ENCODE measurements at places on chromosomes 1 and 21.
A peak's percentile ranks its signal among the peaks of the same experiment; 100 is the strongest.

GRCh38 chr1:99548943-99549605, 96.8 kb upstream of the PALMD start:
- H3K36me3 ChIP-seq: no peaks in the 10 kb centered on the region
- DNase-seq: no peak
- no peak overlapping the region for H3K4me3 ChIP-seq
- H3K27me3 ChIP-seq: no peaks in the 10 kb centered on the region

- H3K4me3 ChIP-seq: no peak overlapping the region
- H3K36me3 ChIP-seq: peaks cover 2% of the 10 kb centered on the region
- peaks cover 2% of the 10 kb centered on the region for H3K4me1 ChIP-seq
- H3K27me3 ChIP-seq: no peaks in the 10 kb centered on the region
- no peak overlapping the region for H3K27ac ChIP-seq
Measured at GRCh38 chr1:33222381-33222780, 33.9 kb upstream of the ZNF362 start.

- H3K27me3 ChIP-seq: peaks cover 35% of the 10 kb centered on the region
- no peak overlapping the region for H3K4me3 ChIP-seq
- no peak overlapping the region for H3K27ac ChIP-seq
- peaks cover 2% of the 10 kb centered on the region for H3K4me1 ChIP-seq
Measured at GRCh38 chr1:33211972-33212371, 30.1 kb upstream of the TRIM62 start.

DNA sequence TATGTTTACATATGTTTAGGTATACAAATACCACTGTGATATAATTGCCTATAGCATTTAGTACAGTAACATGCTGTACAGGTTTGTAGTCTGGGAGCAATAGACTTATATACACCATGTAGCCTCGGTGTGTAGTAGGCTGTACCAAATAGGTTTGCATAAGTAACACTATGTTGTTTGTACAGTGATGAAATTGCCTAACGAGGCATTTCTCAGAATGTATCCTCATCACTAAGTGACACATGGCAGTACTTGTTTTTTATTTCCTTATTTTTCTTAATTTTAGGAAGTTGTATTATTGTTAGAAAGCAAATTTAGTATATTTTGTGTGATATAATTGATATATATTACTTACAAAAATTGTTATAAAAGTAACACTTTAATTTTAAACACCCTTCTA, 840.9 kb downstream of the LTN1 start:
- no peaks in the 10 kb centered on the region for H3K27me3 ChIP-seq
- no peaks in the 10 kb centered on the region for H3K4me1 ChIP-seq
- H3K36me3 ChIP-seq: no peaks in the 10 kb centered on the region
- no peak for DNase-seq
- no peak overlapping the region for H3K27ac ChIP-seq

DNA sequence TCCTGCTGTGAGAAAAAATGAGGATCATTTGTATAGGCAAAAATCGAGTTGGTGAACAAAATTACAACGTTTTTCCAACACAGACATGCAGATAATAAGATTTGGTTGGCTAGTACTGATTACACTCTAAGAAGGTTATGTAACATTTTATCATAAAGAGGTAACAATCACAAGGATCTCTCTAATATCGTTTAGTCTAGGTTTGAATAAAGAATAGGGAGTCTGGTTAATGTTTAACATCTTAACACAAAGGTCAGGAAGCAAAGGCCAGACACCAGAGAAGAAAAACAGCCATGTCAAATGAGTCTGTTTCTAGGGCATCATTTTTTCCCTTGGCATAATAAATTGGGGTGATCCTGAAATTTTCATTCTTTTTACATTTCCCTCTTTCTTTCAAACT, 207.4 kb upstream of the CHRM3 start:
- no peak overlapping the region for H3K4me3 ChIP-seq
- no peak overlapping the region for H3K27ac ChIP-seq
- no peak for DNase-seq
- H3K4me1 ChIP-seq: no peaks in the 10 kb centered on the region

DNA sequence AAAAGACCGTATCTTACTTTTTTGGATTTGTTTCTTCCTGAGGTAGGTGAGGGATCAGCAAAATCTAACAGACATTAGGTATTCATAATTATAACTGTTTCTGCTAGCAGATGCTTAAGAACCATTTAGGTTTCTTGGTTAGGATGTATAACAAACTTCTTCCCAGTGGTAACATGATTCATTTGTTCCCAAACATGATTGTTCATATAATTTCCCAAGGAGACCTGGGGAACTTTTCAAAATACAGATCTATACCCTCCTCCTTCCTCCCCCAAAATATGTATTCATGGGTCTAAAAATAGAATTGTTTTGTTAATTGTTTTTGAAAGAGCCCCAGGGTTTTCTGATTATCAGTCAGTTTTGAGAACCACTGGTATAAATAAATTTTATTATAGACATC, 228.2 kb downstream of the COP1 start:
- no peak for DNase-seq
- H3K4me1 ChIP-seq: no peaks in the 10 kb centered on the region
- H3K36me3 ChIP-seq: peaks cover 35% of the 10 kb centered on the region
- H3K27me3 ChIP-seq: no peaks in the 10 kb centered on the region
- H3K27ac ChIP-seq: no peak overlapping the region

- DNase-seq: no peak
- no peak overlapping the region for H3K27ac ChIP-seq
- no peak overlapping the region for H3K4me3 ChIP-seq
- H3K4me1 ChIP-seq: no peaks in the 10 kb centered on the region
Measured at GRCh38 chr1:67953301-67953700, 97.1 kb downstream of the DIRAS3 start.

DNA sequence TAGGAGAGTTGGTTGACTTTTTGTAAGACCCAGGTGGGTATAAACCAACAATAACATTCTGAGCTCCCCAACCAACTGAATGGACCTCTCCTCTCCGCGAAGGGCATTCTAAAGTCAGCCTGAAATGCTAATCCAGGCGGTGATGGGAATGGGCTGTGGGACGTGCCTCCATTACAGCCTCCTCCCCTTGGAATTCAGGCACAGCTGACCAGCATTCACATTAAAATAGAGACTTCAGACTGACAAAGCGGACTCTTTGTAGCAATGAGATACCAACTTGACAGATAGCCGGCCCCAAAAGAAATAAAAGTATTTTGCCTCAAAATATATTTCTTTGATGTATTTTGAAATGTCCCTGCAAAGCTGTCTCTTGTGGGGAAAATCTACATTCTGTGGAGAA, 101.7 kb downstream of the KIF26B start:
- H3K27ac ChIP-seq: no peak overlapping the region
- no peak for DNase-seq
- no peak overlapping the region for H3K4me3 ChIP-seq
- H3K27me3 ChIP-seq: no peaks in the 10 kb centered on the region
- no peaks in the 10 kb centered on the region for H3K36me3 ChIP-seq
- H3K4me1 ChIP-seq: no peaks in the 10 kb centered on the region

GRCh38 chr1:117630423-117630998, 24.7 kb downstream of the TENT5C start:
- H3K27me3 ChIP-seq: peaks cover 8% of the 10 kb centered on the region
- peaks cover 25% of the 10 kb centered on the region for H3K4me1 ChIP-seq
- peaks cover 12% of the 10 kb centered on the region for H3K36me3 ChIP-seq
- H3K27ac ChIP-seq: no peak overlapping the region
- no peak overlapping the region for H3K4me3 ChIP-seq

GRCh38 chr1:151990856-151991198, 2.8 kb downstream of the S100A10 start:
- H3K27me3 ChIP-seq: no peaks in the 10 kb centered on the region
- peak overlapping the region; percentile 99 for H3K4me3 ChIP-seq
- no peak for DNase-seq

GRCh38 chr1:61261595-61261994, 179.2 kb downstream of the NFIA start:
- H3K27me3 ChIP-seq: peaks cover 2% of the 10 kb centered on the region
- H3K4me1 ChIP-seq: no peaks in the 10 kb centered on the region
- H3K27ac ChIP-seq: no peak overlapping the region
- no peak overlapping the region for H3K4me3 ChIP-seq
- no peak for DNase-seq

- DNase-seq: no peak
- H3K4me1 ChIP-seq: no peaks in the 10 kb centered on the region
- H3K4me3 ChIP-seq: no peak overlapping the region
- H3K27ac ChIP-seq: no peak overlapping the region
- no peaks in the 10 kb centered on the region for H3K27me3 ChIP-seq
Measured at GRCh38 chr1:65539266-65540131, 119.0 kb downstream of the LEPR start.

GRCh38 chr21:37278199-37278598, 11.1 kb upstream of the VPS26C start:
- H3K27me3 ChIP-seq: peaks cover 5% of the 10 kb centered on the region
- H3K4me1 ChIP-seq: peaks cover 2% of the 10 kb centered on the region
- H3K27ac ChIP-seq: no peak overlapping the region
- no peaks in the 10 kb centered on the region for H3K36me3 ChIP-seq
- no peak overlapping the region for H3K4me3 ChIP-seq

- H3K36me3 ChIP-seq: peaks cover 2% of the 10 kb centered on the region
- H3K27ac ChIP-seq: no peak overlapping the region
- DNase-seq: no peak
- H3K4me3 ChIP-seq: peak overlapping the region; percentile 47
Measured at GRCh38 chr1:155082301-155083051, 3.8 kb downstream of the EFNA3 start.
